ENCODE measurements at places on chromosomes 5 and 9.

DNA sequence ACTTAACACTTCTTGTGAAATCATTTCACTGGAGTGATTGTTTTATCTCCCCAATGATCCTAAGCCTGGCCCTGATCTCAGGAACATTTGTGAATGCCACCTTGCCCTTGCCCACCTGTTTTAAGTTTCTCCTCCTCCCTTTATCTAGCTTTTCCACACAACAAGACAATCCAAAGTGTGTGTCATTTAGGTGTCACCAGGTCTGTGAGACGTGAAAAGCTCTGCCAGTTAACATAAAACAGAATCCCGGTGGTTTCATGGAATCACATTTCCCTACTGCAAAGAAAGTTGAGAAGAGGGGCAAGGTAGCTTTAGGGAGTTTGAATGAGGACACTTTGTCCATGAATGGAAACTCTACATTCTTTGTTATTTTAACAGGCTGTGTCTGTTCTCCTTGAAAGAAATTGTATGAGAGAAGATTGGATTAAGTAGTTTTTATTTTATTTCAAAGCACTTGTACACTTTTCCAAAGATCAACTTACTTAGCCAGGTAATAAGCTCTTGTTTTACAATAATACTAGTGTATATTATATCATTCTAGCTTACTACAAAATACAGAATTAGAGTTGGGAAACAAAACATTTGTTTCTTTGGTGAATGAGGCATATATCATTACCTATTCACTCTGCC lies 239.0 kb downstream of the ISL1 start:
- no peak for DNase-seq

GRCh38 chr9:91240596-91241165 lies 121.0 kb downstream of the AUH start:
- no peak for DNase-seq

DNA sequence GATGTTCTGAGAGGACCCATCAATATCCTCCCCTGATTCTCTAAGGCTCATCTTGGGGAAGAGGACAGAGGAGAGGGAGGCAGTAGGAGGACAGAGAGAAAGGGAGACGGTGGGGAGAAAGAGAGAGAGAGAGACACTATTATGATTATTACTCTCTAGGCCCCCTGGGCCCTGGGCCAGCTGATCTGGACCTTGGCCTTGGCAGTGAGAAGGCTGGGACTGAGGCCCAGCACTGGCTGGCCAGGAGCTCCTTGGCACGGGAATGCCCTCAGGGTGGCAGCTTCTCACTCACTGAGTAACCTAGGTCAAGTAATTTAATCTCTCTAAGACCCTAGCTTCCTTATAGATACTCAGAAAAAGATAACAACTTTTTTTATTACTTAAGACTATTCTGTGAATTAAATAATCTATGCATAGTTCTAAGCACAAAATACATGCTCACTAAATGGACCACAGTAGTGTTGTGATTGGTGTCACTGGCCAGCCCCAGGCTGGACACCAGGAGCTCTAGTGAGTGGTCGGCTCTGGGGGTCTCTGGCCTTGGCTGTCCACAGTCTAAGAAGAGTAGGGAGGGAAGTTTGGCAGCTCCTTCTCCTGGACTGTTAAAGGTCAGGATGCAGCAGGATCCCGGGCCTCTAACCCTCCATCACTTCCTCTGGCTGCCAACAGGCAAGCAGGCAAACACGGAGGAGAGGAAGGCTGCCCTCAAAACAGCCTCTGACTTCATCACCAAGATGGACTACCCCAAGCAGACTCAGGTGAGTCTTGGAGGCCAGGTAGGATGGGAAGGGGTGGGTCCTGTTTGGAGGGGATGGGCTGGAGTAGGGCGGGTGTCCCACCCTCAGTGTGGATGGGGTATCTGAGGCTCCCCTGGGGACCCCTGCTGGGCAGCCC lies 50.0 kb downstream of the GSN start:
- no peak for DNase-seq

- DNase-seq: no peak
Measured at GRCh38 chr9:91855196-91855595, 94.8 kb downstream of the ROR2 start.

All from fibroblast of upper back skin (primary cell).